ENCODE measurements at places on chromosomes 1 and 21. TPM values are rescaled to one million over a fixed set of nuclear protein-coding genes. Genes with fewer than 3 reads are reported as not detected.

- peaks cover 3% of the 10 kb centered on the region for H3K27me3 ChIP-seq
- DNase-seq = no peak
- H3K4me1 ChIP-seq = no peaks in the 10 kb centered on the region
- no peak overlapping the region for H3K27ac ChIP-seq
- H3K4me3 ChIP-seq = no peak overlapping the region
Observed at GRCh38 chr1:230054092-230054749, 12.8 kb upstream of the GALNT2 start.

- H3K36me3 ChIP-seq = no peaks in the 10 kb centered on the region
- peaks cover 5% of the 10 kb centered on the region for H3K27me3 ChIP-seq
- no peak overlapping the region for H3K27ac ChIP-seq
- peaks cover 2% of the 10 kb centered on the region for H3K4me1 ChIP-seq
- no peak overlapping the region for H3K4me3 ChIP-seq
- no peak for DNase-seq
Observed at GRCh38 chr21:45574081-45574501, 31.9 kb upstream of the SLC19A1 start.

GRCh38 chr21:31772674-31773555 lies 41.0 kb upstream of the SCAF4 start:
- H3K4me1 ChIP-seq = no peaks in the 10 kb centered on the region
- peaks cover 2% of the 10 kb centered on the region for H3K27me3 ChIP-seq
- no peaks in the 10 kb centered on the region for H3K36me3 ChIP-seq
- no peak for DNase-seq
- H3K4me3 ChIP-seq = no peak overlapping the region

Gene AKNAD1
- not detected for total RNA-seq

DNA sequence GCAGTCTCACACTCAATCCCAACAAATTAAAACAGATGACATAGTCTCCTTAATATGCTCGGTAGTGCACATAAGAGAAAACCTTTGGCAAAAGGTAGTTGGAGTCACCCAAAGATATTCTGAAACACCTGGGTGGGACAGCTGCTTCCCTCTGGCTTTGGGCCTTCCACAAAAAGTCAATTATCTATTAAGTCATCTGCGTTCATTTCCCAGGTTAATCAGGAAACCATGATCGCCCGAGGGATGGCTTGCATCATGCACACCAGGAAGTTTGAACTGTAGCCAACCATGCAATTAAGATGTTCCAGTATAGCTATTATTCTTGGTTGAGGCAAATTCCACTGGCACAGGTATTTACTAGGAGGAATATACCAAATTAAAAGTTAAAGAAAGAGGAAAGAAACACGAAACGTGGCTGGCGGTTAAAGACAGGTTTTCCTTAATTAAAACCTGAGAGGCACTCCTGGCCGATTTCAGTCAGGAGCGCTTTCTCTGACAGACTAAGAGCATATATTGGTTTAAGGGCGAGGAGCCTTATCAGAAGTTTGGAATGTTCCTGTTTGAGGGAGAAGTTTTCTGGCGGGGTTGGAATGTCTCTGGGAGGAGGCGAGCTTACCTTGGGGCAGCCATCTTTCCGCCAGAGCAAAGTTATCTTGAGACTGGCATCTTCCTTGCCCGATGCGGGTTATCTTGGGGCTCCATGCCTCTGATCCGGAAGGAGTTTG lies 19.9 kb downstream of the CLDN17 start:
- no peak for DNase-seq
- H3K27me3 ChIP-seq = no peaks in the 10 kb centered on the region

DNA sequence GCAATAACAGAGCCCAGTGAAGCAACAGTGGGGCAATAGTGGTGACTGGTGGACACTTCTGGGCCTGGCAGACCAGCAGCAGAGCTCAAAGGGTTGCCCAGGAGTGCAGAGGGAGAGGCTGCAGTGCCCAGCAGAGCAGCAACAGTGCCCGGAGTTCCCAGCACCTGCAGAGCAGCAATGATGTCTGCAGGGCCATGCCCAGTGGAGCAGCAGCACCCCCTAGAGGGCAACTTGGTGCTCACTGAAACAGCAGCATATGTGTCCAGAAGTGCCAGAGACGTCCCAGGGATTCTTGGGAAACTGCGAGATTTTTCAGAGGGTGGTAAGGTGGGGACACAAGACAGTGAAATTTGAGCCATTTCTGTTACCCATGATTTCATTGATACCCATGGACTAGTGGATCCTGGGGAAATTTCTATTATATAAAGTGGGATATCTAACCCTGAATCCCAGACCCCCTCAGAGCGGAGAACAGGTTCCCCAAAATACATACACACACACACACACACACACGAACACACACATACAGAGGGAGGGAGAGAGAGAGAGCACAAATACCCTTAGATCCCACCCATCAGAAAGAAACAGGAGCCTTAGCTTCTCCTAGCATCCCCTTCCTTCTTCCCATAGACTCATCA lies 156.9 kb upstream of the GJB5 start:
- peak; percentile 92 for DNase-seq
- no peak overlapping the region for H3K27ac ChIP-seq
- no peak overlapping the region for H3K4me3 ChIP-seq
- H3K27me3 ChIP-seq = peaks cover 5% of the 10 kb centered on the region

GRCh38 chr1:159068886-159069285 lies 7.7 kb downstream of the AIM2 start:
- peaks cover 12% of the 10 kb centered on the region for H3K36me3 ChIP-seq
- DNase-seq = no peak
- no peak overlapping the region for H3K27ac ChIP-seq

Gene MX2
- 5.4 TPM for total RNA-seq

Gene CYP4A11
- total RNA-seq = not detected

Gene OR2G3
- not detected for total RNA-seq

GRCh38 chr1:14923727-14924452 lies 229.7 kb upstream of the TMEM51 start:
- peaks cover 12% of the 10 kb centered on the region for H3K4me1 ChIP-seq
- peak; percentile 59 for DNase-seq
- peaks cover 12% of the 10 kb centered on the region for H3K27me3 ChIP-seq
- H3K36me3 ChIP-seq = no peaks in the 10 kb centered on the region
- no peak overlapping the region for H3K27ac ChIP-seq

- H3K27me3 ChIP-seq = peaks cover 4% of the 10 kb centered on the region
- DNase-seq = no peak
- peaks cover 17% of the 10 kb centered on the region for H3K4me1 ChIP-seq
- H3K4me3 ChIP-seq = no peak overlapping the region
- no peaks in the 10 kb centered on the region for H3K36me3 ChIP-seq
- no peak overlapping the region for H3K27ac ChIP-seq
Observed at GRCh38 chr1:243924188-243924587, 74.1 kb upstream of the AKT3 start.

- DNase-seq = no peak
- H3K4me1 ChIP-seq = no peaks in the 10 kb centered on the region
- no peak overlapping the region for H3K27ac ChIP-seq
- no peaks in the 10 kb centered on the region for H3K27me3 ChIP-seq
Observed at GRCh38 chr1:185654199-185654951, 79.8 kb upstream of the HMCN1 start.

DNA sequence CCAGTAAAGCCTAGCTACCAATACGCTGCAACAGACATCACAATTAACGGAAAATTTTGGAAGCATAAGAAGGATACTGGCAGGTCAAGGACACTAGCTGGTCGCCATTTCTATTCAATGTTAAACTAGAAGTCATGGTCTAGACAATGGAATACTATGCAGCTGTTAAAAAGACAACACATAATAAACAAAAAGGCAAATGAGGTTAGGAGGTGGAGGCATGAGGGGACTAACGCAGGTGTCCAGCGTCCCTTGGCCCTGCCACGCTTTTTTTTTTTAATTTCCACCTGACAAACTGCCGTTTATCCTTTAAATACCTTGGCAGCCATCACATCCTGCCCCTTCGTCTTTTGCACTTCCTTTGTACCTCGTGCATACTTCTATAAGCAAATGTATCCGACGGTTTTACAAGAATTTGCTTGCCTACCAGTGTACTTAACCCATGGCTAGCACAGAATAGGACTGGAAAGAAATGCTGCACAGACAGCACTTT lies 698 bp upstream of the SLC22A15 start:
- H3K27ac ChIP-seq = peak overlapping the region; percentile 91
- no peak for DNase-seq
- H3K4me1 ChIP-seq = peaks cover 13% of the 10 kb centered on the region
- no peaks in the 10 kb centered on the region for H3K36me3 ChIP-seq
- H3K4me3 ChIP-seq = peak overlapping the region; percentile 96

DNA sequence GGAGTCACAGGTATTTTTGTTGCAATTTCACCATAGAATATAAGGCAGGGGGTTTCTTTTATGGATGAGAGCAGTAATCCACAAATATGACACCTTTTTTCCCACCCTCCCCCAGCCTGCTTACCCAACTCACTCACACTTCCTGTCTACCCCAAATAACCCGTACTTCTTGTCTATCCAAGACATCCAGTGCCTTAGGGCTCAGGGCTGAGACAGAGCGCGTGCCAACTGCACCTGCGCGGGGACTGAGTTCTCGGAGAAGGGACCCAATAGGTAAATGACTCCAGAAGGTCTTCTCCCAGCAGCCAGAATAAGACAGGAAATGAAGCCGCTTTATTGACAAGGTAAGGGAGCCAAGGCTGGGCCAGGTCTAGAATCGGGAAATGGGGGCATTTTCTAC lies 369.1 kb downstream of the SIPA1L2 start:
- H3K27me3 ChIP-seq = peaks cover 2% of the 10 kb centered on the region
- no peaks in the 10 kb centered on the region for H3K36me3 ChIP-seq
- H3K27ac ChIP-seq = no peak overlapping the region
- peaks cover 6% of the 10 kb centered on the region for H3K4me1 ChIP-seq

DNA sequence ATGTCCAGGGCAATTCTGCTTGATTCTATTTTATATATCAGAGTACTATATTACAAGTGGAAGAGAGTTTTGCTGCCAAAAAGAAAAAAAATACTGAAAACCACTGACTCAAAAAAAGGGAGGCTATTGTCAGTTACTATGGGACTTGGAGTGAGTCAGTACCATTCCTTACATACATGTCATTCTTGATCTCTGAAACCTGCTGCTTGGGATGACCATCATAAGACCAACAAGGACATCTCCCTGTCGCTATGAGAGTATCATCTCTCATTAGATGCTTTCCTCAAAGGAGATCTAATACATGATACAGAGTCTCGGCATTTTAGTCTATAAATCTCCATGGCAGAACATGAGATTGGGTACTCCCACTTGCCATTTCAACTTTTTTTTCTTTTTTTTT lies 11.8 kb upstream of the INPP5B start:
- no peak for DNase-seq
- no peaks in the 10 kb centered on the region for H3K4me1 ChIP-seq
- H3K27ac ChIP-seq = no peak overlapping the region
- H3K27me3 ChIP-seq = peaks cover 3% of the 10 kb centered on the region
- H3K4me3 ChIP-seq = no peak overlapping the region

Gene HES4
- total RNA-seq = 144 TPM

GRCh38 chr21:28561772-28562171 lies 430.9 kb downstream of the LTN1 start:
- no peak for DNase-seq
- H3K27me3 ChIP-seq = no peaks in the 10 kb centered on the region
- H3K36me3 ChIP-seq = peaks cover 7% of the 10 kb centered on the region
- H3K4me1 ChIP-seq = peaks cover 11% of the 10 kb centered on the region

DNA sequence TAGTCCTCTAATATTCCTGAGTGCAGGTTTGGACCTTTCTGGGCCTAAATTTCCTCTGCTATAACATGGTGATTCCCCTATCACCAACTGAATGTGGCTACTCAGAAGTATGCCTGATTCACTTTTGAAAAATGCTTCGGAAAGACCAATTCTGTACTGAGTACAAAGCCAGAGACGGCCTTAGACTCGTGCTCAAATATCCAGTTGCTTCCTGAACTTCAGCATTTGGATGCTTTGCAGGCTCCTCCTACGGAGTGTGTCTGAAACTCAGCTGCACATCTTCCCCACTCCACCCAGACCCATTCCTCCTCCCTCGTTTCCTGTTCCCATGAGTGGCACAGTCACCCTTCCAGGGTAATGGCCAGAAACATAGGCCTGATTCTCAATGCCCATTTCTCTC lies 98.4 kb upstream of the GADD45A start:
- peaks cover 18% of the 10 kb centered on the region for H3K4me1 ChIP-seq
- H3K27me3 ChIP-seq = peaks cover 7% of the 10 kb centered on the region
- no peak overlapping the region for H3K4me3 ChIP-seq
- no peak for DNase-seq

Gene RIPPLY3
- total RNA-seq = 86.4 TPM

GRCh38 chr1:151293093-151293492 lies 11.0 kb downstream of the ZNF687 start:
- peaks cover 20% of the 10 kb centered on the region for H3K27me3 ChIP-seq
- peaks cover 26% of the 10 kb centered on the region for H3K36me3 ChIP-seq
- H3K27ac ChIP-seq = no peak overlapping the region
- no peak overlapping the region for H3K4me3 ChIP-seq

- no peaks in the 10 kb centered on the region for H3K4me1 ChIP-seq
- peaks cover 6% of the 10 kb centered on the region for H3K36me3 ChIP-seq
- no peak overlapping the region for H3K4me3 ChIP-seq
Observed at GRCh38 chr1:155466617-155466972, 96.0 kb downstream of the ASH1L start.

DNA sequence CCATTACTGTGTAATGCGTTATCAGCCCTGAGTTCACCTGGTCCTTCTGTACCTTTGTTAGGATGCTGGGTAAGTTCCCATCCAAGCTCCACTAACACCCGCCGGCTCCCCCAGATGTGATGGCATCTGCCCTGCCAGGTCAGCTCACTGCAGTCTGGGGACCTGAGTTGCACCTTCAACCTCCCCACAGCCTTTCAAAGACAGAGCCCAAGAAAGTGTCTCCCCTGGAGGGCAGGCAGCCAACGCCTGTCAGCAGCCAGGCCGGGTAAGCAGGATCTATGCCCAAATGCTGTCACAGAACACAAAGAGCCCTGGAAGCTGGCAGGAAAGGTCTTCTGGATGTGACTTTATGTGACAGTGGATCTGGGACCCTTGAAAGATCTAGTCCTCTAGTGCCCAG lies 13.7 kb downstream of the MRAP start:
- no peak for DNase-seq
- peaks cover 11% of the 10 kb centered on the region for H3K36me3 ChIP-seq
- H3K27ac ChIP-seq = no peak overlapping the region
- no peaks in the 10 kb centered on the region for H3K27me3 ChIP-seq
- no peak overlapping the region for H3K4me3 ChIP-seq

Gene LAX1
- total RNA-seq = not detected

DNA sequence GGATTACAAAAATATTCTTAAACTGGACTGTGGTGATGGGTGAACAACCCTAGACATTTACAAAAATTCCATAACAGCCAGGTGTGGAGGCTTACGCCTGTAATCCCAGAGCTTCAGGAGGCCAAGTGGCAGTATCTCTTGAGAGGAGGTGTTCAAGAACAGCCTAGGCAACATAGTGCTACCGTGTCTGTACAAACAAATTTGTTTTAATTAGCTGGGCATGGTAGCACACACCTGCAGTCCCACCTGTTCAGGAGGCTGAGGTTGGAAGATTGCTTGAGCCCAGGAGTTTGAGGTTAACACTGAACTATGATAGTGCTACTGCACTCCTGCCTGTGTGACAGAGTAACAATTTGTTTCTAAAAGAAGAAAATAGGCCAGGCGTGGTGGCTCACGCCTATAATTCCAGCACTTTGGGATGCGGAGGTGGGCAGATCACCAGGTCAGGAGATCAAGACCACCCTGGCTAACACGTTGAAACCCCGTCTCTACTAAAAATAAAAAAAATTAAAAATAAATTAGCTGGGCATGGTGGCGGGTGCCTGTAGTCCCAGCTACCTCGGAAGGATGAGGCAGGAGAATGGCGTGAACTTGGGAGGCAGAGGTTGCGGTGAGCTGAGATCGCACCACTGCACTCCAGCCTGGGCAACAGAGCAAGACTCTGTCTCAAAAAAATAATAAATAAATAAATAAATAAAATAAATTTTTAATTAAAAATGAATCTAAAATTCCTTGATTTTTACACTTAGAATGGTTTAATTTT lies 37.1 kb downstream of the ARID4B start:
- peaks cover 4% of the 10 kb centered on the region for H3K36me3 ChIP-seq
- peaks cover 16% of the 10 kb centered on the region for H3K4me1 ChIP-seq
- no peak overlapping the region for H3K4me3 ChIP-seq
- H3K27ac ChIP-seq = no peak overlapping the region
- DNase-seq = no peak
- H3K27me3 ChIP-seq = peaks cover 3% of the 10 kb centered on the region
